ENCODE measurements at places on chromosomes 4 and X. TPM values are rescaled to one million over a fixed set of nuclear protein-coding genes. Genes with fewer than 3 reads are reported as not detected.
A peak's percentile ranks its signal among the peaks of the same experiment; 100 is the strongest.

DNA sequence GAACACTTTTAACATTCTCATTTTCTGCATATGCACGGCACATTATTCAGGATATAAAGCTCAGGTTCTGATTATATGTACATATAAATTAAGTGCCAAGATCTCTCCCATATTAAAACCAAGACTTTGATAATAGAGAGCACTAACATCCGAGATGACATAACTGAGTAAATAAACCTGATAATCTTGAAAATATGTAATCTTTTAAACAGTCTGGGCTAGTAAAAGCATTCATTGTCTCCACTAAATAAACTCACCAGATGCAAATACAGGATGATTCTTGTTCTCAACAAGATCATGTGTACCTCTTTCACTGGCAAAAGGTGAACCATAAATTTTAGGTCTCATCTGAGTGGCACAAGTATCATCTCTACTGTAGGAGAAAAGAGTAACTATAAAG lies 942.2 kb downstream of the TRAM1L1 start:
- no peak for DNase-seq

GRCh38 chrX:40543661-40544328 lies 37.0 kb upstream of the ATP6AP2 start:
- DNase-seq, result peak; percentile 73

DNA sequence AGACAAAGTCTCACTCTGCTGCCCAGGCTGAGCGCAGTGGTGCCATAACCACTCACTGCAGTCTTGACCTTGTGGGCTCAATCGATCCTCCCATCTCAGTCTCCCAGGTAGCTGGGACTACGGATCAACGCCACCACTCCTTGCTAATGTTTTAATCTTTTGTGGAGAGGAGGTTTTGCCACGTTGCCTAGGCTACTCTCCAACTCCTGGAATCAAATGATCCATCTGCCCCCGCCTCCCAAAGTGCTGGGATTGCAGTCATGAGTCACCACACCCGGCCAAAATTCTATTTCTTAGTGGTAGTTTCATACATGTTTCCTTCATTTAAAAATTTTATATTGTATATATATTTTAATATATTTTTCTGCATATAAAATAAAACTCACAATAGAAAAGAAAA lies 125.8 kb upstream of the CLNK start:
- no peak for DNase-seq

DNA sequence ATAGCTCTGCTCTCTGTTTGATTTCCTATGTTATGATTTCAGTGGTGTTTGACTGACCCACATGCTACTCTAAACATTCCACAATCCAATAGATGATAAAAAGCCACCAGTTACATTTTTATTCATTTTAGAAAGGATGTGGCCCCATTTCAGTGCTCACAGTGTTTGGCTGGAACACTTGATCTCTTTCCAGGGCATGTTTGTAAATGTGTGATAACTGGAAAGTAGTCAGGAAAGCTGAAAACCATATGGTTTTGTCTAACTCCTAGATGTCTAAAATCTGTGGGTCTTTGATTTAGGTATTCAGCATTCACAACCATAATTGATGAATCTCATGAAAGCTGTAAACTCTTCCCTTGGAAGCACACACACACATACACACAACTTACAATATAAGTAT lies 904.9 kb upstream of the AGA start:
- peak; percentile 62 for DNase-seq

- DNase-seq, result no peak
Measured at GRCh38 chrX:29453333-29453732, 762.0 kb upstream of the MAGEB2 start.

GRCh38 chrX:126272795-126273497 lies 106.9 kb upstream of the DCAF12L2 start:
- no peak for DNase-seq

GRCh38 chr4:11194431-11194830 lies 234.3 kb downstream of the HS3ST1 start:
- no peak for DNase-seq

DNA sequence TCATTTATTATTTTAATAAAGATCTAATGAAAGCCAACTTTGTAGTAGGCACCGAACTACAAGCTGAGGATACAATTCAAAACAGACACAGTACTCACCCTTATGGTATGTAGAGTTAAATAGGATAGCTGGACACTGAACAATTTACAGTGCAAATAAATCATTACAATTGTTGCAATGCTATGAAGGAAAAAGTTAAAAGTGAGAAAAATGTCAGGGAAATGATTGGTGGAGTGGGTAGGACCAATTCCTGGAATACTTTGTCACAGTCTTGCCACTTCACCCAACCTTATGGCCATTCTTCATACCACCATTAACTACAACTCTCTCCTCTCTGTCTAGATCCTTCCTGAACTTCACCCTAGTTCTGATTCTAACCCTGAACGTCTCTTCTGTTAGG lies 70.1 kb upstream of the CCSER1 start:
- DNase-seq, result no peak

DNA sequence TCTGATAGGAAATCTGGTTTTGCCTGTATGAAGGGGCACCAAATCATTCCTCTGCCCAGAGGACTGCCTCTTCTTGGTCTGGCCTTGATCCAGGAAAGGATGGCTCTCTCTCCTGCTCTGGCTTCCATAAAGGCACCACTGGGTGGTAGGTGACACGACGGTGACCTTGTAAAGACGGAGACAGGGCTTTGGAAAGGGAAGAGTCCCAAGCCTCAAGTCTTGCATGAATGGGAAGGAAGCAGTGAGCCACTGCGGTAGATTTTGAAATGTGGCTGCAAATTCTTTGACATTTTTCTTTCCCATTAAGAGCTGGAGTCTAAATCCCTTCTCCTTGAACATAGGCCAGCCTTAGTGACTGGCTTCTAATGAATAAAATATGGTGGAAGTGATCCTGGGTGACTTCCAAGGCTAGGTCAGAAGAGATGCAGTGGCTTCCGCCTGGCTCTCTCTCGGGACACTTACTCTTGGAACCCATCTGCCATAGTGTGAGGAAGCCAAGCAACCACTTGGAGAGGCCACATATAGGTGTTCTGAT lies 347.4 kb downstream of the BCOR start:
- no peak for DNase-seq

GRCh38 chrX:11050013-11050412 lies 61.1 kb upstream of the HCCS start:
- DNase-seq, result no peak

- DNase-seq, result no peak
Measured at GRCh38 chr4:162839814-162840213, 326.9 kb downstream of the NAF1 start.

DNA sequence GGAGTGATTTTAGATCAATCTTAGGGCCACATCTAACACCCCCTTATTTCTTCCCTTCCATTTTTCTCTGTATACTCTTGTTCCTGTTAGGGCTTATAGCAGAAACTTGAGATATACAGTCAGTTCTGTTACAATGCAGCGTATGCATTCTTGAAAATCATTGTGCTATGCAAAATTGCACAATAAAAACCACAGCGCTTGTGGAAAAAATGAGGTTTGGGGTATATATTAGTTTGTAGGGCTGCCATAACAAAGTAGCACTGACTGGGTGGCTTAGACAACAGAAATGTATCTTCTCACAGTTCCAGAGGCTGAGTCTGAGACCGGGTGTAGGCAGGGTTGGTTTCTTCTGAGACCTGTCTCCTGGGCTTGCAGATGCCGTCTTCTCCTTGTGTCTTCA lies 59.0 kb downstream of the WWC2 start:
- no peak for DNase-seq

GRCh38 chr4:108834166-108834834 lies 71.4 kb upstream of the ETNPPL start:
- DNase-seq, result no peak

- no peak for DNase-seq
Measured at GRCh38 chr4:104451573-104451972, 43.1 kb downstream of the CXXC4 start.

DNA sequence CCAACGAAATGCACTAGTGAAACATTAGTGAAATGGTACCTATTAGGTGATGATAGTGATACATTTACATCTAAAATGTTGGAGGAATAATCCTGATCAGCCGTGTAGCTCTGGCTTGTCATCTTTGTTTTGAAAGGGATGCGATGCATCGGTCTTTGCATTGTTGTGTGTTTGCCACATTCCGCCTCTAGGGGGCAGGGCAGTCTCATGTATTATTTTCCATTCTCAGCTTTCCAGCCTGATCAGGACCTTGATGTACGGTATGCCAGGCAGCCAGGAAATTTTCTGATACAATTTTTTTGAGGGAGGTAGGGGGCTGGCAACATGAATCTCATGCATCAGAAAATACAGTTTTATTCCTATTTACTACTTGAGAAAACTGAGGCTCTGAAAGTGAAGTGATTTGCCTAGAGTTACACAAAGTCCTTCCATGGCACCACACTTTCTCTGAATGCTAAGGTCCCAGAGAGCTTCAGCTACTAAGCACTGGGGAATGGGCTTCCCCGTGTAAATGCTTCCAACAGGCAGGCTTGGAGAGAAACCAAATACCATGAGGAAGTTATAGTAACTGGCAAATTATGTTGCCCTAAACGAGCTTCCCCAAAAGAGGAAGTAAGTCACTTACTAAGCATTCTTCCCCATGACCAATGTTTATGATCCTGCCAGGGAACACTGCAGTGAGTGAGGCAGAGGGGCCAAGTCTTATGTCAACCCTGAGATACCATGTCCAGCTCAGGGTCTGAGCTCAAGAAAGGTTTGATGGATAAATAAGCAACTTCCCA lies 31.8 kb upstream of the IQSEC2 start:
- DNase-seq, result peak; percentile 40

- no peak for DNase-seq
Measured at GRCh38 chrX:5733501-5733900, 495.2 kb downstream of the NLGN4X start.

GRCh38 chrX:17390419-17390850 lies 15.4 kb downstream of the NHS start:
- no peak for DNase-seq

GRCh38 chr4:173585876-173586572 lies 56.0 kb upstream of the HAND2 start:
- no peak for DNase-seq

DNA sequence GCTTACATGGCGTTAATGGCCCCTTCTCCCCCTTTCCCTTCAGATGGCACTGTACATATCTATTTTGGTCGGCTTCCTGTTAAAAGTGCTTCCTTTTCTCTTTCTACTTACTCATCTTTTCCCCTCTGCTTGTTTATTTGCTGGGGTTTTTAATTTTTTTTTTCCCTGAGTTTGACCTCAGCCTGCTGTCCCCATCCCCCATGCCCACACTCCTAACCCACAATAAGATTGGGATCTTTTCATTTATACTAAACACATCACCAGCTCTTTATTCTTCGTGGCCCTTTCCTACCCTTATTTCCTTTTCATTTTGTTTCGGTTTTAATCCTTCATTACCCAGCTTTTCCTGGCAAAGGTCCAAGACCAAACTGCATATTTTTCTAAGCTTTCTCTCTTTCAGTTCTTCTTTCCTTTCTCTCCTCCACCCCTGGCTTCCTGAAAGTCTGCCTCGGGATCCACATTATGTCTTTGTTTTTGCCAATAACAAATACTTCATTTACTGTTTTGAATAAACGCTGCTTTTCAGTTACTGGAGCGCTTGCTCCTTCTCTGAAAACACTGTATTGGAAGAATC lies 152.0 kb upstream of the USP9X start:
- DNase-seq, result peak; percentile 58

- DNase-seq, result no peak
Measured at GRCh38 chr4:156615066-156615531, 356.5 kb downstream of the PDGFC start.

DNA sequence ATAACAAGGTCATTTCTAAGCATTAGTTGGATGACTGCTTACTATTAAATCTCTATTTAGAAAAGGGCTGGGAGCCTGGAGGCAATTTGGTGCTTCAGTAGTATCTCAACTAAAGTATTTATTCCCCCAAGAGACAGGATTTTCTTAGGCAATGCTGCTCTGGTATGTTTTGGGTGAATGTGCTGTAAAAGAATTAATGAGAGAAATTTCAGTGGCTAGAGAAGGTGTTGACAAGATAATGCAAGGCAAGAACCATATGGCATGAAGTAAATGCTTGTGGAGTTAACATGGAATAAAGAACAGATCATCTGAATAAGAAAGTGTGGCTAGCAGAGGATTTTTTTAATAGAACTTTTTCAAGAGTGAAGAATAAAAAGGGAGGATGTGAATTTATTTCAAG lies 3.9 kb downstream of the CYP2U1 start:
- DNase-seq, result no peak

GRCh38 chrX:111005166-111005565 lies 90.8 kb upstream of the PAK3 start:
- DNase-seq, result no peak

DNA sequence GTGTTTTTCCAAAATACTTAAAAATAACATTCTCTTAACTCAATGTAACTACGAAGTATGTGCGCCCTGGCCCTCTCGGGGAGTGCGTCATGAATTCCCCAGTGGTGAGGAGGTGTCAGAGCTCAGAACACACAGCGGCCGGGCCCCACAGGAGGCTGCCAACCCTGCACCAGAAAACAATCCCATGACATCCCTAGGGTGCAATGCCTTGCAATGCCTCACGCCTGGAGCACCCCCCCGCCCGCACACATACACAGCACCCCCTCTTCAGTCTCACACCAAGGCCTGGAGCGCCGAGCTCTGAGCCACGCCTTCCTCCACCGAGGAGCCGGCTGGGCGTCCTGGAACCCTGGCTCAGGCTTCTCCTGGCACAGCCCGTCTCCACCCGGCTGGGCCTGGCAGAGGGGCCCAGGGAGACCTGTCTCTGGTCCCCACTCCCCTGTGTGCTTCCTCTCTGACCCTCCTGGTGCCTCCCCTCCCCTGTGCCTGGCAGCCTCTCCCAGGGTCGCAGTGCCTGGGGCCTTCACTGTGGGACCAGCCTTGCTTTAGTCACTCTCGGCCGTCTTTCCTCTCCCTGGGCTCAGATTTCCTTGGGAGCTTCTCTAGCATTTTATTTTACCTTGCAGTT lies 108.2 kb upstream of the ADRA2C start:
- no peak for DNase-seq

GRCh38 chrX:39773150-39773549 lies 324.6 kb downstream of the BCOR start:
- DNase-seq, result no peak

- DNase-seq, result no peak
Measured at GRCh38 chr4:55561889-55562288, 15.2 kb upstream of the CLOCK start.

GRCh38 chr4:87007528-87008446 lies 73.0 kb downstream of the AFF1 start:
- peak; percentile 63 for DNase-seq

GRCh38 chrX:49829016-49829415 lies at the start of gene PAGE4:
Gene PAGE4, plus strand, starts transcription at chrX:49829303. Its CDS starts 1,126 bp downstream, at chrX:49830429.
- no peak for DNase-seq

SYP gene
- 3.5 TPM for polyA plus RNA-seq

CXCL11 gene
- polyA plus RNA-seq, result 0.15 TPM

TEX13D gene
- not detected for polyA plus RNA-seq

RS1 gene
- polyA plus RNA-seq, result 0.26 TPM

SPARCL1 gene
- polyA plus RNA-seq, result 516 TPM

AKAP14 gene
- 5.5 TPM for polyA plus RNA-seq

RAB41 gene
- polyA plus RNA-seq, result 0.73 TPM

FSTL5 gene
- 0.33 TPM for polyA plus RNA-seq

NAA11 gene
- polyA plus RNA-seq, result not detected
